ENCODE measurements at places on chromosomes 5 and 9. TPM values are rescaled to one million over a fixed set of nuclear protein-coding genes. Genes with fewer than 3 reads are reported as not detected.

The OLFML2A gene
- 6.5 TPM for total RNA-seq

The SPINK4 gene
- 0.74 TPM for total RNA-seq

The SH3TC2 gene
- 0.65 TPM for total RNA-seq

The DMGDH gene
- 2.7 TPM for total RNA-seq

The PCA3 gene
- total RNA-seq = not detected

The GRXCR2 gene
- total RNA-seq = not detected

The TAF11L14 gene
- total RNA-seq = not detected
